ENCODE measurements at places on chromosomes 5 and 9. TPM values are rescaled to one million over a fixed set of nuclear protein-coding genes. Genes with fewer than 3 reads are reported as not detected.

- no peak for DNase-seq
These were observed 274.3 kb downstream of the AOPEP start for GRCh38 chr9:95000821-95001220.

GRCh38 chr9:135369412-135369990 is 110.1 kb upstream of the PPP1R26 start:
- DNase-seq = no peak

DNA sequence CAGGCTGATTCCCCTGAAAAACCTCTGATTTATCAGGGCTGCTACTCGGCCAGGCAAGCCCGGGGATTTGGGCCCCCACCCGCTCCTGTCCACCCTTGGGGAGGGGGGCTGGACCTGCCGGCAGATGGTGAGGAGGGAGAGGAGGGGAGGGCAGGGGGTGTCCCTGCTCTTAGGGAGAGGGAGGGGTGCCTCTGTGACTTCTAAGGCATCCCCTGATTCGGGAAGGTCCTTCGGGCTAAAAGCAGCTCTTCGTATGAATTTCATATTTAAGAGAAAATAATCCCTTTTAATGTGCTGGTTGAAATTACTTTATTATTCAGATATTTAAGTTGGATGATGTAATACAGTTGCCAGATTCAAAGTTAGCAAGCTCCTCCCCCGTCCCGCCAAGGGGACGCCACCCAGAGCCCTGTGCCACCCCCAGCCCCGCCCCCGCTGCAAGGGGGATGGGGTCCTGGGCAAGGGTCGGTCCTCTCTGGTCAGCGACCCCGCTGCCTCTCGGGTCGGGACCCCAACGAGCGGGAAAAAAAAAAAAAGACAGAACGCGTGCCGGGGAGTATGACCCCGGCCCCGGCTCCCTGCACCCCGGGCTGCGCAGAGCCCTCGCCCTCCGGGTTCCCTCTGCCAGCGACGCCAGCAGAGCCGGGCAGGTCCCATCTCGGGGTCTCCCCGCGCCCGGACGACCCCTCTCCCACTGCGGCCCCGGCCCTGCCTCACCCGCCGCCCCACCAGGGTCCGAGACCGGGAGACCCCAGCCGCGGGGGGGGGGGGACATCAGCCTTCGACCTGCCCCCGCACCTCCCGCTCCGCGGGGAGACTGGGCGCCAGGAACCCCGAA is 12.4 kb downstream of the LHX3 start:
- no peak for DNase-seq

GRCh38 chr5:65708145-65708544 is 13.8 kb downstream of the SGTB start:
- no peak for DNase-seq

DNA sequence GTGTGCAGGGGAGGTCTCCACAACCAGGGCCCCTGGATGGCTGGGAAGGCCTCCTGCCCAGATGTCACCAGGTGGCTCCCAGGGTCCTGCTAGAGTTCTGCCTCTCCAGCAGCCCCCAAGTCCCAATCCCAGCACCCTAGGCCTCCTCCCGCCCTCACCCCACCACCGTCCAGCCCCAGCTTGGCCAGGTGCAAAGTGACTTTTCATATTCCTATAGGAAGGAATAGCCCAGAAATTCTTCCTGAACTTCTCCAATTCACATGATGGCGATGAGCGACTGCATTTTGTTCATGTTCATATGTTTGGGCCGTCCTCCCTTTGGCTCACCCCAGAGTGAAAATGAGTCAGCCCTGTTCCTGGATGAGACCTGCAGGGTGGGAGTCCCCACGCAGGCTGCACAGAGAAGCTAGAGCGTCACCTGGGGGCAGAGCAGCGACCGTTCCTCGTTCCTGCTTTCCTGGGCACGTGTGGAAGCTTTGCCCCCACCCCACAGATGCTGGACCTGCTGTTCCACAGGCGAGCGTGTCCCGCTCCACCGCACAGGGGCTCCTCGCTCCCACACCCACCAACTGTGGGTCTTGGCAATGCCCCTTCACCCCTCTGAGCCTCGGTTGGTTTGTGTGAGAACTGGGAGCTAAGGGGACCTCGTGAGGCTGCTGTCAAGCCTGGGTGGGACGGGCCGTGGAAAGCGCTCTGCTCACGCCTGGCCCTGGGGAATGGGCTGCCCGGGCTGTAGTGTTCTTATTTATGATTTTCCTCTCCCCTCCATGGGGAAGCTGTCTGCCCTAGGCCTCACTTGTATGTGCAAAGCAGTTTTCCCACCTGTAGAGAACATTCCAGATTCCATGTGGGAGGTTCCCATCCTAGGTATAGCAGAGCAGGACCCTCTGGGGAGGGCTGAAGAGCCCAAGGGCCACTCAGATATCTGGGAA is 6.9 kb downstream of the MRPS2 start:
- DNase-seq = no peak

- no peak for DNase-seq
These were observed 43.3 kb upstream of the ALDH1A1 start for GRCh38 chr9:72996114-72996513.

GRCh38 chr5:41649659-41650058 is 139.3 kb upstream of the PLCXD3 start:
- DNase-seq = no peak

GRCh38 chr5:143349177-143349576 is 54.3 kb downstream of the NR3C1 start:
- DNase-seq = no peak

The SEC16A gene
- 39.1 TPM for polyA plus RNA-seq

The FBXO10 gene
- polyA plus RNA-seq = 8.8 TPM
